ENCODE measurements at places on chromosomes 13 and 19.

DNA sequence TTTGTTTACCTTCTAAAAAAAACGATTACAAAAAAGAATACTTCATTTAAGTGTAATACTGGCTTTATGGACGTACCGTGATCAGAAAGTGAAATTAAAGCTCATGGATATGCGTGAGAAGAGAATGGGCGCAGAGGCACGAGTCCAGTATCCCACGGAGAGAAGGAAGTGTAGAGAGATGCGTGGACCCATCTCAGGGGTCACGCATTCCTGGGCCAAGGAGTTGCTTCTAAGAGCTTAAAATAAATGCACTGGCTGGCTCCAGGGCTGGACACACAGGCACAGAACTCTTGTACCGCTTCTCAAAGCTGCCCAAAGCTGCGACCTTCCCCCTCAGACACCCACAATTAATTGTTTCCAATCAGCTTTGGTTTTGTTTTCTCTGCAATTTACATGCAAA is 8.7 kb upstream of the SPC24 start:
- DNase-seq, result no peak

DNA sequence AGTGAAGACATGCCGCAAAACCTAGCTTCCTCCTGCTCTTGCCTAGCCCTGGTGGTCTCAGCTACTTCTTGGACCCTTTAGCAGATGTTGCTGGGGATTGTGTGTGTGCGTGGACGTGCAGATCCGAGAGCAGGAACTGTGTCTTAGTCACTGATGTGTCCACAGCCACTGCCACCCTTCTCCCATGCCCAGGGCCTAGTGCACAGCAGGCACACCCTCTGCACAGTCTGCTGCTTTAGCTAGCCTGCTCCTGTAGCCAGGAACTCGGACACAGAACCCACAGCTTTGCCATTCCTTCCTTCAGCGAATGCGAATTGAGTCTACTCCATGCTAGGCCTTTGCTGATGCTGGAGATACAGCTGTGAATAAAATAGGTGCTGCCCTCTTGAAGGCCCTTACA is 2.3 kb downstream of the CLPTM1 start:
- no peak for DNase-seq

GRCh38 chr13:108572782-108573211 is 56.6 kb upstream of the MYO16 start:
- DNase-seq, result no peak

- no peak for DNase-seq
Measured at GRCh38 chr13:67147342-67148133, 82.6 kb downstream of the PCDH9 start.
